ENCODE measurements at places on chromosomes 2 and 18.

DNA sequence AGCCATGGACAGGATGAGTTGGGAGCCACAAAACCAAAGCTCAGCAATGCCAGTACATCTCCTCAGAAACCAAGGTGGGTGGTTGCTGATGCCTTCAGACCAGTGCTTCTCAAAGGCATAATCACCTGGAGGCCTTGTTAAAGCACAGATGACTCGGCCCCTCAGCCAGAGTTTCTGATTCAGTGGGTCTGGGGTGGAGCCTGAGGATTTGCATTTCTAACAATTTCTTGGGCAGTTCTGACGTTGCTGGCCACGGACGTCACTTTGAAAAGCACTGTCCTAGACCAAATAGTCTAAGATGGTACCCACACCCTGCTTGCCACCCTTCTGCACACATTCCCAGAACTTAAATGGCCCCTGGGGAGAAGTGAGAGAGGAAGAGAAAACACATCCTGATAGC, 24.1 kb upstream of the CDH2 start:
- no peak for DNase-seq

GRCh38 chr2:29761278-29761677, 160.1 kb downstream of the ALK start:
- DNase-seq, result no peak

DNA sequence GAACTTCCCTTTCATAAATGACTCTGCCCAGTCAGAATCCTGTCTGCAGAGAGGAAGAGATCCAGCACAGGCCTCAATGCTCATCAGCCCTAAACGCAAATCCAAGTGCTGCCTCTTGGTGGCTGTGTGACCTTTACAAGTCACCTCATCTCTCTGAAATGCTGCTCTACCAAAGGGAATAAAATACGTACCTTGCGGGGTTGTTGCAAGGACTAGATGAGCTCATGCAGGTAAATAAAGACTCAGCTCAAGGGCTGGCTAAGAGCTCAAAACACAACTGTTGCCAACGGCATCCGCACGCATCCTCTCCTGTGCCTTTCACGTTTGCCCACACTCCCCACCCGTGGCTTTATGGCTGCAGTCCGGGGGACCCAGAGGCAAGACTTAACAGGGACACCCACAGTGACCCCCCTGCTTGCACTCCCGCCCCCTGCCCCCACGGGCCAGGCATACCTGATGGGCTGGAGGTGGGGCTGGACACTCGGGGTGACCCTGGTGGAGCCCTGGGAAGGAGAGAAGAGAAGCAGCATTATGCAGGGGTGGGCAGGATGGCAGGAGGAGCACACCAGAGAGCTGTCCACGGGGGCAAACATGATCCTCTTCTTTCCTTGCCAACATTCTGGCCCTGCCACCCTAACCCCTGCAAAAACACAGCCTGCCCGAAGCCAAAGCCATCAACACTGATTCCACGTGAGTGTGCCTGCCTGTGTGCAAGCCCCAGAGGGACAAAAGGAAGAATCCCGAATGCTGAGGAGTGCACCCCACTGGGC, 102.6 kb downstream of the TNS1 start:
- DNase-seq, result no peak

DNA sequence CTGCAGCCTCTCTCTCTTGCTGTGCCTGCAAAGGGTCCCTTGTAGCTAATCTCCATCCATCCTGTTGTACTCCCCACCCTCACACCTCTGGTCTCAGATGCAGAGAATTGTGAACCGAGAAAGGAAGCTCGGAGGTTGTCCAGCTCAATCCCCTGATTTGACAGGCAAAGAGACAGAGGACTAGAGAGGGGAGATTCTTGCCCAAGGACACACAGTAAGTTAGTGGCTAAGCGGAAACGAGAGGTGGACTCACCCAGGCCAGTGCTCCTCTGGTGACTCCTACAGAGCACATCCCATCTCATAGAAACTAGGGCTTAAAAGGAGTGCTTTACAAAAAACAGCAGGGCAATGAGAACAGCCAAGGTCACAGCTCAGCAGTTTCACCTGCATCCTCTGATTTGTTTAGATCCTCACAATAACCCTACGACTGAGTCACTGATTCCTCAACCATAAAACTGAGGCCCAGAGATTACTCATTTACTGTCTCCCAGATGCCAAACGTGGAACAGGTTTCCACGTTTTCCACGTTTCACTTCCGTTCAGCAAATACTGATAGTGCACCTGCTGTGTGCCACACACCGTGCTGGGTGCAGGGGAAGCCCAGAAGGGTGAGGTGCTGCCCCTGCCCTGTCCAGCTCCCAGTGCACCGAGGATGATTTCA, 22.1 kb downstream of the EHD3 start:
- no peak for DNase-seq

GRCh38 chr2:32825291-32825712, 121.5 kb upstream of the LTBP1 start:
- no peak for DNase-seq

- DNase-seq, result no peak
Measured at GRCh38 chr2:238861013-238861730, 13.3 kb downstream of the TWIST2 start.

DNA sequence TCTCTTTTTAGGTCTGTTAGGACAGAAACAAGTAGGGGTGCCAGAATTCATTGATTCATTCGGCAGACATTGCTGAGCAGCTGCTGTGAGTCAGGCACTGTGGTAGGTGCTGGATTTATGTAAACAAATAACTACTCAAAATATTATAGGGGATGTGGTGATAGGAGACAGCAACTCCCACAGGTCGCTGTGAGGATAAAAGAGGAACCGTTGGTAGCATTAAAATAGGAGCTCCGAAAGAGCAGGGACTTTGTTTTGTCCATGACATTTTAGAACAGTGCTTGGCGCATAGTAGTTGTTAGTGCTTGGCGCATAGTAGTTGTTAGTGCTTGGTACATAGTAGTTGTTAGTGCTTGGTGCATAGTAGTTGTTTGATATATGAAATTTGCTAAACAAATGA, 29.2 kb downstream of the ATP6V1C2 start:
- no peak for DNase-seq

- no peak for DNase-seq
Measured at GRCh38 chr2:202771741-202772460, 99.7 kb downstream of the ICA1L start.

GRCh38 chr2:160457588-160457987, 36.0 kb downstream of the RBMS1 start:
- DNase-seq, result no peak

GRCh38 chr18:59537579-59537978, 159.6 kb downstream of the CCBE1 start:
- no peak for DNase-seq

- DNase-seq, result no peak
Measured at GRCh38 chr2:230542751-230543150, 126.8 kb downstream of the SP100 start.

GRCh38 chr18:61975526-61976326, 82.9 kb upstream of the RNF152 start:
- DNase-seq, result no peak

GRCh38 chr18:58882686-58883085, 18.0 kb downstream of the ZNF532 start:
- DNase-seq, result no peak

DNA sequence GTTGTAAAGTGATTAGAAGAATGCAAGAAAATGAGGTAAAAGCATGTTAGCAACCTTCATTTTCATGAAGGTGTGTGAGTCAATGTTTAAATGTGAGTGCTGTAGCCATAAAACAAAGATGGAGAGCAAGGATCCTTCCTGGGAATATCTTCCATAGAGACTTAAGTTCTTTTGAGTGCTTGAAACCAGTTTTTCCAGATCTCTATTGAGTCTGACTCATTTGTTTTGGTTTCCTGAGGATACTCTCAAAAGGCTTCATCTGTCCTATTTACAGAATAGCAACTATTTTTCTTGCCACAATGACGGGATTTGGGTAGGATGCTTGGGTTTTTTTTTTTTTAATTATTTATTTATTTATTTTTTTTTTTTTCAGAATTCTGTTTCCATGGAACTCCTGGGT, 45.9 kb upstream of the ASB1 start:
- no peak for DNase-seq

DNA sequence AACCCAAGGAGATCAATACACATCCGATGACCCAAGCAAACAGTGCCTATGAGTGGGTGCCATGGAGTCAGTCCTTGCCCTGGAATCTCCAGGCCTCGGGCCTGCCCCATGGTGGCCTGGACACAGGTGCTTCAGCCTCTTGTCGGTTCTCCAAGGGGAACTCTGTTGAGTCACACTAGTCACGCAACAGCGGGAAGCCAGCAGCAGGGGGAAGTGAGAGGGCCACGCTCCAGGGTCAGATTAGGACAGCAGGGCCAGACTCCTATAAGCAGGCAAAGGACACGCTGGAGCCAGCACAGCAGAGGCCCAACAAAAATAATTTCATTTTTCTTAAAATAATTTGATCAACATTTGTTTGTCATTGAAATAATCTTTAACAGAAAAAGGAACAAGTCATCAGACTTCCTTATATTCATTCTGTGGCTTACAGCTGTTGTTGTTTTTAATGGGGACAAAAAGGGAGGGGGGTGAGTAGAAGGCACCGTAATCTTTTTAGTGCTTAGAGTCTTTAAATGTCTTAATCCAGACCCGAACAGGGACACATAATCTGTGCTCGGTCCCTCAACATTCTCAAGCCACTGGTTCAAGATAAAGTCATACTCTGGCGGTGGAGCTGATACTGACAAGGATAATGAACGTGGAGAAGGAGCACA, 16.4 kb upstream of the ARMC9 start:
- no peak for DNase-seq

- no peak for DNase-seq
Measured at GRCh38 chr18:74819433-74820059, 221.9 kb downstream of the ZNF407 start.

GRCh38 chr2:40363631-40364030, 88.3 kb downstream of the SLC8A1 start:
- no peak for DNase-seq

GRCh38 chr2:62662554-62662953, 43.0 kb upstream of the EHBP1 start:
- no peak for DNase-seq

GRCh38 chr2:40725040-40725439, 273.1 kb upstream of the SLC8A1 start:
- DNase-seq, result no peak

GRCh38 chr2:128379021-128380015, 60.6 kb upstream of the HS6ST1 start:
- no peak for DNase-seq

- no peak for DNase-seq
Measured at GRCh38 chr2:220665108-220665471, 907.0 kb downstream of the EPHA4 start.

GRCh38 chr2:64040161-64040560, 20.9 kb upstream of the VPS54 start:
- no peak for DNase-seq

GRCh38 chr2:111676291-111676822, 207.6 kb downstream of the ANAPC1 start:
- DNase-seq, result no peak

DNA sequence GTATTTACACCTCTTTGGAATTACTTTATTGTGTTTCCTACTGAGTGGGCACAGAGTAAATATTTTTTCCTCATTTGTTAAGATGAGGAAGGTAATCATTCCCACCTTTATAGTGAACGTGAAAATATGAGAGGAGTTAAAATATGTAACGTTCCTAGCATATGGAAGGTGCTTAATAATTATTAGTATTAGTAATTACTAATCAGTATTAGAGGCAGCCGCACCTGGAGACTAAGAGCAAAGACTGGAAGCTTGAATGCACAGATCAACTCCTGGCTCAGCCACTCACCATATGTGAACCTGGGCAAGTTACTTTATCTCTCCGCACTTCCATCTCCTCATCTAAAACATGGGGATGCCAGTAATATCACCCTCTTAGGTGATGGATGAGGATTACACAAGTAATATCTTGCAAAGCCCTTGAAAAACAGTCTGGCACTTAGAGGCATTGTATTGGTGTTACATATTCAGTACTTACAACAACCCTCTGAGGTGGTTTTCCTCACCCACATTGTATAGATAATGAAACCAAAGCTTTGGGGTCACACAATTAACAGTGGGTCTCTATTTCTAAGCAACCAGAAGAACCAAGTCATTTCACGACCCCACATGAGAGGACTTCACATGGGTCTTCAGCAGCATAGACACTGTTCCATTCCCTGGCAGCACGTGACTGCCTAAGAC, 100.3 kb upstream of the KCTD1 start:
- no peak for DNase-seq

DNA sequence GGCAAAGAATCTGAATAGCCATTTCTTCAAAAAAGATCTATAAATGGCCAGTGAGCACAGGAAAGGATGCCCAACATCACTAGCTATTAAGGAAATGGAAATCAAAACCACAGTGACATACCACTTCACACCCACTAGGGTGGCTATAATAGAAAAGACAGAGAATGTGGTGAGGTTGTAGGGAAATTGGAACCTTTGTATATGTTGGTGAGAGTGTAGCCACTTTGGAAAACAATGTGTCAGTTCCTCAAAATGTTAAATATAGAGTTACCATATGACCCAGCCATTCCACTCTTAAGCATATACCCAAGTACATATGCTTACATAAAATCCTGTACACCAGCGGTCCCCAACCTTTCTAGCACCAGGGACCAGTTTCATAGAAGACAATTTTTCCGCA, 152.8 kb downstream of the SMAD2 start:
- DNase-seq, result no peak

DNA sequence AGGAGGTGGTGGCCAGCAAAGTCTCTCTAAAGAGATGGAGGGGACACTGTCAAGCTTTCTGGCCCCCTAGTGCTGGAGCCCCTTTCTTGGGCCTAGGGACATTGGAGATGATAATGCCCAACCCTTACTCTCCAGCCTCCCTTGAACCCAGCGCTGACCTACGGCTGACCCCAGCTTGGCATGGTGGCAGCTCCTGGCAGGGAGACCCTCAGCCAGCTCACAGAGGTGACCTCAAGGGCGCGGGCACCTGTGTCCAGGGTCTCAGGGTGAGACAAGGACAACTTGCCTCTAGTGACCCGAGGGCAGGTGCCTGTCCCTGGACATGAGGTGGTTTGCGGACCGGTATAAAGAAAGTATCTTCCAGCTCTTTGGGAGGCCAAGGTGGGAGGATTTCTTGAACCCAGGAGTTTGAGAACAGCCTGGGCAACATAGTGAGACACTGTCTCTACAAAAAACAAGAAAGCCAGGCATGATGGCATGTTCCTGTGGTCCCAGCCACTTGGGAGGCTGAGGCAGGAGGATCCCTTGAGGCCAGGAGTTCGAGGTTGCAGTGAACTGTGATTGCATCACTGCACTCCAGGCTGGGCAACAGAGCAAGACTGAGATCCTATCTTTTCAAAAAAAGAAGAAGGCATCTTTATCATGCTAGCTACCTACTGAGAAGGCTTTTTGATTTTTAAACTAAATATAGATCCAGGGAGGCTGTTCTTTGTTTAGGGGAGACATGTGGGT, 3.3 kb upstream of the PER2 start:
- no peak for DNase-seq

DNA sequence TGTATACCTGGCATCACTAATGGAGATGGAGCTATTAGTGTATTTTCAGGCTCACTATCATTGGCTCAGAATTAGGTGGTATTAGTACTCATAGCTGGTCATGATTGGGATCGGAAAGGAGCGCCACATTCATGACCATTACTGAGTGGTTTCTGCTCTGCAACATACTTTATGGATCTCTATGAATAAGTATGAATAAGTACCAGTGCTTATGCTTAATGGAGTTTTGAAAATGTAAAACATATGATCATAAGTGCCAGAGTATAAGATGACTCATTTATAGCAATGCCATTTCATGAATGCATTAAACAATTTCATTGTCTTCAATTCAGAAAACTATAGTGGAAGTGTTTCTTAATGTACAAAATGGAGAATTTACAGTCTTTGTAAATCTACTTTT, 156.7 kb downstream of the GALNT3 start:
- no peak for DNase-seq

Measured in T-helper 22 cell (primary cell).